MCF 10A (cell line): ENCODE measurements at places on chromosomes 7 and 10. TPM values are rescaled to one million over a fixed set of nuclear protein-coding genes. Genes with fewer than 3 reads are reported as not detected.
A peak's percentile ranks its signal among the peaks of the same experiment; 100 is the strongest.

MSANTD7 gene
- total RNA-seq = 17.2 and 18.1 TPM in 2 replicates

DNA sequence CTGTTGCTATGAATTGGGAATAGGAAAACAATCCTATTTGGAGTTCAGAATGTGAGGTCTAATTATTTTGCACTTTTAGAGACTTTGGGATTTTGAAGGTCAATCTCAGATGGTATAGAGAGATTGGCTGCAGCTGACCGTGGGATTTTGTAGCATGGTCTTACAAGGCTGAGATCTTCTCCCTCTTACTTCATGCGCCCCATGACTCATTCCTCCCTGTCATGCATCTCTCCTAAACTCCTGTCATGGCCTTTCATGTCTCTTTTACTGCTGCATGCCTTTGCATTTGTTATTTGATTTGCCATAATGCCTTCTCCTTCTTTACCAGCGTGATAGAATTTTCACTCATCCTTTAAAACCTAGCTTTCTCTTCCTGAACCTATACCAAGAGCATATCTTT, 133.1 kb downstream of the BBS9 start:
- no peaks in the 10 kb centered on the region for H3K27me3 ChIP-seq
- H3K36me3 ChIP-seq = no peaks in the 10 kb centered on the region
- H3K27ac ChIP-seq = no peak overlapping the region
- DNase-seq = peak; percentile 14
- H3K4me1 ChIP-seq = peaks cover 5% of the 10 kb centered on the region

DNA sequence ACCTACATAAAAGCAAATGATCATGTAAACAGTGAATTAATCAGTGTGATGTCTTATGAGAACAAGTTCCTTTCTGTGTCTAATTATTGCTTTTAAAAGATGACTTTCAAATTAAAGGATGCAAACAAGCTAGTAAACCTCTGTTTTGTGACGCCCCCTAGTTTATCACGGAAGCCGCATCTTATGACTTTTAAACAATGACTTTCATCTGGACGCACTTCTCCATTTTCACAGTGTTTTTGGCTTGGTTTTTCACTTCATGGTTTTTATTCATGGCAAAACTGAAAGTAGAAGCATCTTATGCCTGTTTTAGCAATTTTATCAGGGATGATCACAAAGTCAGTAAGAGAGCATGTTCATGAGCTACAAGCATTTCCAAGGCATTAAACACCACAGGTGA, 35.0 kb downstream of the ITGA8 start:
- H3K36me3 ChIP-seq = no peaks in the 10 kb centered on the region
- no peak for DNase-seq
- H3K27me3 ChIP-seq = peaks cover 83% of the 10 kb centered on the region
- H3K4me3 ChIP-seq = no peak overlapping the region

DNA sequence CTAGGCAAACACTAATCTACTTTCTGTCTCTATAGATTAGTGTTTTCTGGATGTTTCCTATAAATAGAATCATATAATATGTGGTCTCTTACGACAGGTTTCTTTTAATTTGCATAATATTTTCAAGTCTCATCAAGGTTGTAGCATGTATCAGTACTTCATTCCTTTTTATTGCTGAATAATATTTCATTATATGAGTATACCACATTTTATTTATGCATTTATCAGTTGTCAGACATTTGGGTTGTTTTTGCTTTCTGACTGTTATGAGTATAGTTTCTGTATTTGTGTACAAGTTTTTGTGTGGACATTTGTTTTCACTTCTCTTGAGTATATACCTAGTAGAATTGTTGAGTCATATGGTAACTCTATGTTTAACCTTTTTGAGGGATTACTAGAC, 48.2 kb downstream of the SHOC2 start:
- H3K4me1 ChIP-seq = peaks cover 27% of the 10 kb centered on the region
- H3K4me3 ChIP-seq = no peak overlapping the region
- H3K36me3 ChIP-seq = no peaks in the 10 kb centered on the region
- H3K27ac ChIP-seq = no peak overlapping the region
- DNase-seq = no peak
- H3K27me3 ChIP-seq = no peaks in the 10 kb centered on the region

GRCh38 chr10:85558533-85558932, 808.1 kb downstream of the GRID1 start:
- H3K4me1 ChIP-seq = no peaks in the 10 kb centered on the region
- no peaks in the 10 kb centered on the region for H3K27me3 ChIP-seq
- H3K4me3 ChIP-seq = no peak overlapping the region
- DNase-seq = peak; percentile 64
- H3K27ac ChIP-seq = no peak overlapping the region
- H3K36me3 ChIP-seq = no peaks in the 10 kb centered on the region

IDI2 gene
- total RNA-seq = not detected in 2 replicates

- H3K36me3 ChIP-seq = peaks cover 27% of the 10 kb centered on the region
- peaks cover 25% of the 10 kb centered on the region for H3K4me1 ChIP-seq
- H3K27ac ChIP-seq = peak overlapping the region; percentile 69
Measured at GRCh38 chr7:133354546-133355324, 101.9 kb downstream of the EXOC4 start.

CTAGE8 gene
- total RNA-seq = 0.96 and 2.6 TPM in 2 replicates

- no peaks in the 10 kb centered on the region for H3K27me3 ChIP-seq
- H3K4me3 ChIP-seq = no peak overlapping the region
- H3K36me3 ChIP-seq = no peaks in the 10 kb centered on the region
- no peak for DNase-seq
Measured at GRCh38 chr10:63107943-63108437, 25.1 kb upstream of the NRBF2 start.

GRCh38 chr7:47543714-47544113, 38.2 kb downstream of the TNS3 start:
- H3K27ac ChIP-seq = no peak overlapping the region
- peaks cover 31% of the 10 kb centered on the region for H3K36me3 ChIP-seq
- H3K4me1 ChIP-seq = peaks cover 31% of the 10 kb centered on the region

MYL10 gene
- not detected in 2 replicates for total RNA-seq

DNA sequence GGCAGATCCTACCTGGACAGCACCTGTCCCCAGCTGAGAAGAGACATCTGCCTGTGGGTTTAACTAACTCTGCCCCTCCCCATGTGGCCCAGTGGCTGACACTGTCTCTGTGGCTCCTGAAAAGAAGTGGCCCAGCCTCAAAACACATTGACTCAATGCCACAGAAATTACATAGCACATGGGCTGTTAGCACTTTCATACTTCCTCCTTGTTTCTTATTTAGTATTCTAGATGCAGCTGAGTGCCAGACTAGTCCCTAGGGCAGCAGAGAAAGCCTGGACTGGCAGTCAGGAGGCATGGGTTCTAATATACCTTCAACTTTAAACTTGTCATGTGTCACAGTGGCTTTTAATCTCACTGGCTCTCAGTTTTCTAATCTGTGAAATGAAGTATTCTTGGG, 171.0 kb downstream of the TRIL start:
- no peak for DNase-seq
- H3K4me1 ChIP-seq = no peaks in the 10 kb centered on the region
- no peaks in the 10 kb centered on the region for H3K27me3 ChIP-seq
- no peak overlapping the region for H3K4me3 ChIP-seq
- no peak overlapping the region for H3K27ac ChIP-seq

GRCh38 chr10:124467165-124467564, 5.5 kb downstream of the LHPP start:
- no peak overlapping the region for H3K4me3 ChIP-seq
- H3K27ac ChIP-seq = no peak overlapping the region
- peaks cover 6% of the 10 kb centered on the region for H3K36me3 ChIP-seq

GRCh38 chr7:50627824-50628361, 62.7 kb upstream of the DDC start:
- H3K27me3 ChIP-seq = no peaks in the 10 kb centered on the region
- H3K27ac ChIP-seq = no peak overlapping the region
- no peak for DNase-seq
- H3K36me3 ChIP-seq = peaks cover 6% of the 10 kb centered on the region
- H3K4me3 ChIP-seq = no peak overlapping the region

DNA sequence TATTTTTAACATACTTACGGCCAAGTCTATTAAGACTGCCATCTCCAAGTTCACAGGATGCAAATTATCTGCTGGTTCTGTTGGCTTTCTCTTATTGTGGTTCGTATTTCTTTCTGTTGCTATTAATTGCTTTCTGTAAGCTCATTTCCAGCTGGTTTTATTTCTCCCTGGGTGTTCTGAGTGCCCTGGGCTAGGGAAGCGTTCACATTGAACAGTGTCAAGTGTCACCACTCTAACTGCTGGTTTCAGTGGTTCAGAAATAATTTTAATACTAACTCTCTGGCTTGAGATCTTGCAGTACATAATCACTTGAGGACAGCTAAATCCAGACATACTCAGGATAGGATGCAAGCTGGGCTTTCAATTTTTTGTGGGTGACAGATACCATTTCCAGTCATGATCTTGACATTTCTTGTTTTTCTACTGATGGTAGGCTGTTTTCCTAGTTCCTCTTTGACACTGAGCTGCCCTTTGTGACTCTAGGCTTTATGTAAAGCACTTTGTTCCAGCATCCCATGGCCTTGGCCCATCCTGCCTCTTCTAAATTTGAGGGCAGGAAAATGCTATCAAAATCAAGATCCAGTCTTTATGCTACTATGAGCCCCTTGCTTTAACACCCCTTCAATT, 117.6 kb downstream of the SNX13 start:
- no peak overlapping the region for H3K4me3 ChIP-seq
- no peak for DNase-seq
- peaks cover 34% of the 10 kb centered on the region for H3K36me3 ChIP-seq
- no peaks in the 10 kb centered on the region for H3K27me3 ChIP-seq
- no peaks in the 10 kb centered on the region for H3K4me1 ChIP-seq

TDRD1 gene
- not detected in 2 replicates for total RNA-seq

- H3K4me1 ChIP-seq = no peaks in the 10 kb centered on the region
- DNase-seq = no peak
- no peak overlapping the region for H3K27ac ChIP-seq
- H3K4me3 ChIP-seq = no peak overlapping the region
Measured at GRCh38 chr10:129924375-129925085, 39.5 kb downstream of the EBF3 start.

DNA sequence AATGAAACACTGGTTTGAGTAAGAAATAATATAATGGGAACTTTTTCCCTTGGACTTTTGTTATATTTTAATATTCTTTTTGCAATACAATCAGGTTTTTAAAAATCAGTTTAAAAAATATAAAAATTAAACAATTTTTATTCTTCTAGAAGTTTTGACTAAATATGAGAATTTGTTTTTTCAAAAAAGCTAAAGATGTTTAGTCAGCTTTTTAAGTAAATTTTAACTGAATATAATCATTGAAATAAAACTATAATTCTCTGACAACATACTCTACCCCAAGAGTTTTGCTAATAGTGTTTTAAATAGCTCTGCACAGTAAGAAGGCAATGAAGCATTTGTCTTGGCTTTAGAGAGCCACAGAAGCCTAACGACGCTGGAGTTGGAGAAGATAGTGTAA, 70.5 kb downstream of the IQUB start:
- no peaks in the 10 kb centered on the region for H3K27me3 ChIP-seq
- H3K27ac ChIP-seq = no peak overlapping the region
- H3K4me1 ChIP-seq = peaks cover 7% of the 10 kb centered on the region

DNA sequence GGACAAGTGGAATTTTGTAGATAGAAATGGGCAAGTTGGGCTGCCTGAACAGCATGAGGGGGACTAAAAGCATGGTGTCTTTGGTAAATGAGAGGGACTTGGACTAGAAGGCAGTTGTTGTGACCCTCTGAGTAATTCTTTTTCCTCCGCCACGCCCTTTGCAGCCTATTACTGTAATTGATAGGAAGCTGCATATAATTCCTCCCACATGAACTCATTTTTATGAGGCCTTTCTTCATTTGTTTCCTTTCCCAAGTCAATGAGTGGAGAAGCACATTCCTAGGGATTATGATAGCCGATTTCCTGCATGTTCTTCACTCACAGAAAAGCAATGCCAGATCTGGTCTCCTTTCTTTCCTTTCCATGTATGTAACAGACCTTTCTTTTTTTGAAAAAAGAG, 27.7 kb downstream of the ZSCAN25 start:
- peaks cover 16% of the 10 kb centered on the region for H3K36me3 ChIP-seq
- no peaks in the 10 kb centered on the region for H3K27me3 ChIP-seq
- no peak for DNase-seq
